Activated naive CD4-positive, alpha-beta T cell treated with anti-CD3 and anti-CD28 coated beads, Interleukin-2, amount 50 U/mL, for 16 hours (primary cell): ENCODE measurements at places on chromosomes 1 and 21.

DNA sequence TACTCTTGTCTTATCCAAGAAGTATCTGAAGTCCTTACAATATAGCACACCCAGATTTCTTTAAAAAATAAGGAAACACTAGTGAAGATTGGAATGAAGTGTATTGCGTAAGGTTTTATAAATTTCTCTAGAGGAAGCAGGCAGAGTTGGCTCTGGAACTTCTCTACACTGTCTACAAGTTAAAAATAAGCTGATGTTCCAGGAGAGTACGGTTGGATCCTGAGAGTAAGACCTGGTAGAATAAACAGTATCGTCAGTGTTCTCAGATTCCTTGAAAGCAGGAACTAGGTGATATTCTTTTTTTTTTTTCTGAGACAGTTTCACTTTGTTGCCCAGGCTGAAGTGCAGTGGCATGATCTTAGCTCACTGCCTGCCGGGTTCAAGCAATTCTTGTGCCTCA is 107.9 kb downstream of the USP25 start:
- DNase-seq, result no peak

- DNase-seq, result peak; percentile 82
Observed at GRCh38 chr1:119968068-119968492, 71.8 kb upstream of the ADAM30 start.

DNA sequence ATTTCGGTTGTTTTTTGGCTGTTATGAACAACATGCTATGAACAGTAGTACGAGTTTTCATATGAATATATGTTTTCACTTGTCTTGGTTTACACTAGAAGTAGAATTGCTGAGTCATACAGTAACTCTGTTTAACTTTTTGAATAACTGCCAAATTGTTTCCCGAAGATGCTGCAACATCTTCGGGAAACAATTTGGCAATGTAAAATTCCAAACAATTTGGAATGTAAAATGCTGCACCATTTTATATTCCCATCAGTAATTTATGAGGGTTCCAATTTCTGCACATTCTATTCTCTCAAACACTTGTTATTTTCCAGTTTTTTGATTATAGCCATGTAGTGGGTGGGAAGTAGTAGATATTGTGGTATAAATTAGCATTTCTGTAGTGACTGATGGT is 11.6 kb downstream of the PCBP3 start:
- DNase-seq, result no peak

DNA sequence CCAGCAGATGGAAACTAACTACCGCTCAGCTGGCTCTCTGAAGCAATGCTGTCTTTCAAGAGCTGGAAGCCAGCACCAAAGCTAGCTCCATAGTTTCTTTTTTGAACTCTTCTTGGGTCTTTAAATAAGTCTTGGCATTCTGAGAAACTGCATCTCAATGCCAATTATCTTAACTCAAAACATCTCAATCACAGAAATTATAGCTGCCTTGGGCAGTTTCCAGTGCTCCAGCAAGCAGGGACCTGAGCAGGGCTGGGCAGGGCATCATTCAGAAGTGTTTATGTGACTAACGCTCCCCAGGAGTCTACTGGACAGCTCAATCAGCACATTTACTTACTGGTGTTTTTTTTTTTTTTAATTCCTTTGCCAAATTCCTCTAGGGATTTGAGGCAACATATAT is 18.3 kb upstream of the PADI4 start:
- DNase-seq, result no peak

- no peak for DNase-seq
Observed at GRCh38 chr21:46114963-46115362, 17.1 kb downstream of the COL6A2 start.

DNA sequence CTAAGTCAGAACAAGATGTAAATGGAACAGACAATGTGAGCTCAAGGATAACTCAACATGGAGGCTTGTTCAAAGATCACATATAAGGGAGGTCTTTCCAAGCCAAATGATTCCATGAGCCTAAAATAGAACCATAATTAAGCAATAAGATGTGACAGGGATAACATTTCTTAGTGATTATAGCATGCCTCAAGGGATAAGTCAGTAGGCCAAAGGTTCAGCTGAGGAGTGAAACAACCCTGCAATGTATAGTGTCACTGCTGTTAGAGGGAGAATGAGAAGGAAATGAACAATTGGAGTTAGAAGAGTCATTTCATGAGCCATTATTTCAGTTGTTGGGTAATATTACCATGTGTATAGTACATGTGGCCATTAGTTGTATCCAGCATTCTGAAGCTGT is 25.0 kb downstream of the GORAB start:
- DNase-seq, result no peak

GRCh38 chr21:43277481-43278351 is 108.9 kb downstream of the CRYAA start:
- no peak for DNase-seq

GRCh38 chr1:160996178-160996577 is 24.8 kb downstream of the F11R start:
- DNase-seq, result no peak

DNA sequence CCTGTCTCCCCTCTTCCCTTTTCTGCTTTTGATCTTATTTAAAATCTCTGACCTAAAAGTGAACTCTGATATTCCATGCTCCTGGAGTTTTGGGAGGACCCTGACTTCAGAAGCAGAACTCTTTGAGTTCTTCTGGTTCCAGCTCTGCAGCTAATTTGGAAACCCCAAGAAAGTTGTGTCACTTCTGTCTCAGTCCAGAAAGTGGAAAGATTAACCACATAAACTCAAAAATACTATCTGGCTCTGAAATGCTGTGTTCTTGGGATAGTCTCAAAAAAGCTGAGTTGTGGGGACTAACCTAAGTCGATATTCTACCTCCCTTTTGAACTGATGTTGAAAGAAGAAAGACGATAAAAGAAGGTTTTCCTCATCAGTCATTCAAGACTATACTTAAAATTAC is 59.8 kb downstream of the ITPKB start:
- no peak for DNase-seq

DNA sequence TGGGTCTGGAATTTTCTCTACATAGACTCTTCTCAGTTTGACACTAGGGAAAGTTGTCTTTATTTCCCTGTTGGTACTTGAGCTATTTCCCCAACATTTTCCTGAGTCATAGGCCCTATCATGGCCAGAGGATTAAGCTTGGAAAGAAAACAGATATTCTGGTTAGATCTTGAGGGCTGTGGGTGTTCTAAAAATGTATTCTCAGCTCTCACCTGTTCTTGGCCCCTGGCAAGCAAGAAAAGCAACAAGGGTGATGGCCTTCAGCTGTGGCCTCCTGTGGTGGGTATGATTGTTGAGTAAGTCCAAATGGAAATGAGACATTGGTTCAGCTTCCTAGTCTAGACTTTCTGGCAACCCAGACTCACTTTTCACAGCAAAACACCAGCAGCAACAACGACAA is 17.4 kb upstream of the LCE3A start:
- DNase-seq, result no peak

- no peak for DNase-seq
Observed at GRCh38 chr1:21966247-21967000, 10.4 kb upstream of the CELA3B start.

- no peak for DNase-seq
Observed at GRCh38 chr1:218079820-218080219, 205.3 kb upstream of the RRP15 start.

DNA sequence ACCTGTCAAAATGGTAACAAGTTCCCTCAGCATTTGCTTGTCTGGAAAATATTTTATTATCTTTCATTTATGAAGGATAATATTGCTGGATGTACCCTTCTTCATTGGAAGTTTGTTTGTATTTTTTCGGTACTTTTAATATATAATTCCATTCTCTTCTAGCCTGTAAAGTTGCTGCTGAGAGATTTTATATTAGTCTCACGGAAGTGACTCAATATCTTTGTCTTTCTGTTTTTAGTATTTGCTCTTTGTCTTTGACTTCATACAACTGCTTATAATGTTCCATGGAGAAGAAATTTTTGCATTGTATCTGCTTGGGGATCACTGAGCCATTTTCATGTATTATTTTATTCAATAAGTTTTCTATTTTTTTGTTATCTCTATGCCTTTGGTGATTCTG is 1777.5 kb downstream of the BRINP3 start:
- no peak for DNase-seq

- no peak for DNase-seq
Observed at GRCh38 chr1:167617153-167618147, 12.6 kb upstream of the RCSD1 start.

DNA sequence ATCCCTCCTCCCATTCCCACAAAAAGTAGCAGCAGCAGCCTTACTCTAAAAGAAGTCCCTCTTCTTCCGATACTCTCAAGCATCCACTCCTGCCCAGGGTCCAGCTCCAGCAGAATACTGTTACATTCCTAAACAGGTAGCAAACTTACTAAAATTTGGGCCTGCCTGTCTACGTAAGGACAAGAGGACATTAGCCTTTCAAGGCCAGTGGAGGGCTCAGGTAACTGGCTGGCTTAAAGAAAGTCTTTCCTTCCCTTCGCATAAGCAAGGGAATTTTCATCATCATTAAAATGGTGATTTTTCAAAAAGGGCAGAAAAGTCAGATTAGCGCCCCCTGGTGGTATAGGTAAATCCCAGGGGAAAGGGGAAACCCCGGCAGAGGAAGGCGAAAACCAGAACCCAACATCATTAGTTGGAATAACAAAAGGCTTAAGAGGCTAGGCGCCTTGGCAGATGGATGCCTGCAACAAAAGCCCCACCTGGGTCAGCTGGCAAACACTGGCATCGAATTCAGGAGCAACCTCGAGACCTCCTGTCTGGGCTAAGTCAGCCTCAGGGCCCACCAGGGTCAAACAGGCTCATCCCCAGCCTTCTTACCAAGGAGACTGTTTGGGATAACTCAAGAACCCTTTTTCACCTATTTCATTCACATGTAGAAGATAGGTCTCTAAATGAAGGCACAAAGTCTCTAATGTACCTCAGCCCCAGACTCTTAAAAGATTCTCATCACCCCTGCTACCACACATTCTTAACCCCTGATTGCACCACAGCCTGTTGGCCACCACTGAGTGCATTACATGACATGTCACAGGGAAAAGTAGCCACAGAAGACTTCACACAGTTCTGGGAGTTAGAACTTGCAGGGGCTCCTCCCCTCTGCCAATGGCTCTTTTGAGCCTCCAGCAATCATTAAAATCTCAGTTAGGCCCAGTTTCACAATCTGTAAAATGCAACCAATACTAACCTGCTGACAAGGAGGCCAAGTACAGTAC is 36.7 kb downstream of the ERI3 start:
- peak; percentile 35 for DNase-seq

- DNase-seq, result no peak
Observed at GRCh38 chr1:170711682-170712081, 47.8 kb downstream of the PRRX1 start.

DNA sequence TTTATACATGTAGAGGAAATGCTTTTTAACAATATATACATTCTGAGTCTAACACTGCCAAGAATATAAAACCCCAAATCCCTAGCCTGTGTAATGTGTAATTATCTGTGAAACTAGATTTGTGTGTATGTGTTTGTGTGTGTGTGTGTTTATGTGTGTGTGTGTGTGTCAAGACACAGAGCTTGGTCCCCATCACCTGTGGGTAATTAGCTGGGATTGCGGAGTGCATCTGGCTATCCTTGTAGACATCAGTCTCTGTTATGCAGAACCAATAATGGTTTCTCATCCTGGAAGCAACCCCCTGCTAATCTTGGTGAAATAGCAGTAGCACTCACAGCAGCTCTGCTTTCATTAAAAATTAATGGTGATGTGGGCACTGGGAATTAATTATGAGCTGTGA is 26.3 kb upstream of the ST6GALNAC3 start:
- DNase-seq, result no peak

- DNase-seq, result peak; percentile 23
Observed at GRCh38 chr1:35642471-35642955, 1.2 kb upstream of the PSMB2 start.

GRCh38 chr1:76229279-76230005 is 154.9 kb downstream of the ST6GALNAC3 start:
- no peak for DNase-seq

DNA sequence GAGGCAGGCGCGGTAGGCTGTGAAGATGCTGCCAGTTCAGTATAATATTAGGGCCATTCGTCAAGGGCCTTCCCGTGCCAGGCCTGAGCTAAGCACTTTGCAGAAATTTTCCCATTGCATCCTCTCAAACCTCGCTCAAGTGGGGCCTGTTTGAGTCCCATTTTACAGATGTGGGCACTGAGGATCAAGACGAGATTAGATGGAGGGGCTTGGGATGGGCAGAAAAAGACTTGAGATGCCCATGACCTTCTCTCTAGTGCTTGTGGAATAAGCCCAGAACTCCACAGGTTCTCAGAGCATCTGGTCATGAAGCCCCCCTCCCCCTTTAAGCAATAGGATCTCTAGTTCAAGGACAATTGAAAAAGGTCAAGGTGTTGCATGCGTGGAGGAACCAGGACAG is 9.9 kb downstream of the EPHA8 start:
- no peak for DNase-seq

GRCh38 chr1:150552128-150552910 is 3.1 kb downstream of the ADAMTSL4 start:
- no peak for DNase-seq

DNA sequence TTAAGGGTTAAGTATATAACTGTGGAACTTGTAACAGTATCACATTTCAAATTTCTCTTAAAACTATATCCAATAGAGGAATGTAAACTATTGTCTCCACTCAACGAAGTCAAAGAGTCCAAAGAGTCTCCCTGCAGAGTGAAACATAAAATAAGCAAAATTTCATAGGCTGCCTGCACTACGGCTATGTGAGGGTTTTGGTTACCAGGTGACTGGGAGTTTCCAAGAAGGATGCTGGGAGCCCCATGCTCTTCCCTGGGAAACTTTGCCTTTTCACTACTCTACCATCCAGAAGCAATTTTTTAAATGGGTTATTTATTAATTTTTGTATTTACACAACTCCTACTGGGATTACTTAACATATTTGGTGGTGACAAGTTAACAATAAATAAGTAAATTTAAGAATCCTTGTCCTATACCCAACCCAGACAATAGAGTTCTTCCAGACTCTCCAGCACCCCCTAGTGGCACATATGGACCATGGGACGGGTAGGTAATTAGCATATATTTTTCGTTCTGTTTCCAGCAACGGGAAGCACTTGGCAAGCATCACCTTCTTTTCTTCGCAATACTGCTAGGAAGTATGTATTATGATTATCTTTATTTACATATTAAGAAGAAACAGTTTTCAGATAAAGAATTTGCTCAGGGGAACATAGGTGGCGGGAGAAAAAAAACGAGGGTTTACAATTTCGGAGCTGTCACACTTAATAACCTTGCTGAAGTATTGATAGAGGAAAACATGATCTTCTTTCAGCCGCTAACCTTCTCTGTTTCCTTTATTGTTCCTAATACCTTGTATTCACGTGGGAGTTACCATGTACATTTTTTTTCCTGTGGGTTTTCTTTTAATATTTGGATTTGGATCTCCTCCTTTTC is 3.5 kb downstream of the FMO2 start:
- DNase-seq, result peak; percentile 20

GRCh38 chr1:38730511-38731397 is 128.8 kb downstream of the RRAGC start:
- DNase-seq, result no peak
